ENCODE measurements at places on chromosomes 5 and 9.

GRCh38 chr5:167800427-167800826 is 491.0 kb upstream of the WWC1 start:
- DNase-seq = no peak

DNA sequence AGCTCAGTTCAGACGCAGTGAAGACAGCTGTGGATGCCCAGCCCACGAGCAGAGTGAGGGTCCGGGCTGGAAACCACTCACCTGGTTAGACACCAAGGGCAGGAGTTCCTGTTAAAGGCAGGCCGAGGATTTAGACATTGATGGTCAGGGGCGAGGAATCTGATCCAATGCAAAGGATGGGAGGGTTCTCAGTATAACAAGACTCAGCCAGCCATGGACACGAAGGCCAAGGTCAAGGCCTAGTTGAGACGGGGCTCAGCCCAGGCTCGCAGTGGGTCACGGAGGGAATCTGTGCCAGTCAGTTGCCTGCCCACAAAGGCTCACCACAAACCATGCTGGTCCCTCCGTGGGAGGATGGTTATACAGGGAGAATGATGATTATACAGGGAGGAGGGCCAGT is 63.3 kb upstream of the FCN1 start:
- DNase-seq = no peak

- DNase-seq = no peak
These were observed 17.7 kb upstream of the CARTPT start for GRCh38 chr5:71701407-71701806.

DNA sequence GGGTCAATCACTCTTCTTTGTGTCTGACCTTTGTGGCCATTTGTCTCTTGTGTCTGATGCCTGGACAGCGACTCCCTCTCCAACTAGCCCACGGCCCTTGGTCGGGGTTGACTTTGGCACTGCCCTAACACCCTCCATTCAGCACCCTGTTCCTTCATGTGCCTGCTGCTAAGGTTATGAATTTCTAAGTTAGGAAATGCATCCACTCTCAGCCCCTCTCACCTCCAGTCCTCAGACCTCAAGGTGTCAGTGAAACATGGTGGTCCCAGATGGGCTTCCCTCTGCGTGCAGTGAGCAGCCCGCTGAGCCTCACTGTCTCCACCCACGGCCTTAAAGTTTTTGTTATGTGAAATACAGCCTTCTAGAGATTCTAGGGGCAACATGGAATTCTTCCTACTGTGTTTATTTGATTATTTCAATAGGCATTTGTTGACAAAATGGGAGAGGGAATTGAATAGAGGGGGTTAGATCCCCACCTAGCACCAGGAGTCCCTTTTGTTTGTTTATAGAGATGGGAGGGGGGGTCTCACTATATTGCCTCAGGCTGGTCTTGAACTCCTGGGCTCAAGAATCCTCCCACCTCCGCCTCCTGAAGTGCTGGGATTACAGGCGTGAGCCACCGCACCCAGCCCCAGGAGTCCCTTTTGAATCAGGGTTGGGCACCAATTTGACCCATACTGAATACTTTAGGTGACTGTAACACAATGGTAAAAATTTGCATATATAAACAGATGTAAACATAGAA is 1.6 kb upstream of the GLIPR2 start:
- DNase-seq = no peak

DNA sequence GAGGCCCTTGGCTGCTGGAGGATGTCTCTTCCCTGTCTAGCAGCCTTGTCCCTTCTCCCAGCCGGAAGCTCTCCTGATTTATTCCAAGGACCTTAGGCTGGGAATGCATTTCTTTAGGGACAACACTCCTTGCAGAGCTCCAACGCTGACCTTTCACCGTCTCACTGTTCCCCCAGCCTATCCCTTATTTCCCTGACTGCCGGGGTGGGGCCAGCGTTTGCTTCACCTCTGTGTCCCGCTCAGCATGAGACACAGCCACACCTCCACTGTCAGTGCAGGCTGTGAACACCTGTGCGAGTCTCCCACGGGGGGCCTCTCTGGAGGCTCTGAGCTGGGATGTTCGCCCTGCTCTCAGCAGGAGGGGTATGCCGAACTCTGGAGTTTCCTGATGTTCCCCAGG is 106.2 kb upstream of the FCN2 start:
- no peak for DNase-seq

- no peak for DNase-seq
These were observed 37.7 kb downstream of the TPPP start for GRCh38 chr5:655406-655805.

DNA sequence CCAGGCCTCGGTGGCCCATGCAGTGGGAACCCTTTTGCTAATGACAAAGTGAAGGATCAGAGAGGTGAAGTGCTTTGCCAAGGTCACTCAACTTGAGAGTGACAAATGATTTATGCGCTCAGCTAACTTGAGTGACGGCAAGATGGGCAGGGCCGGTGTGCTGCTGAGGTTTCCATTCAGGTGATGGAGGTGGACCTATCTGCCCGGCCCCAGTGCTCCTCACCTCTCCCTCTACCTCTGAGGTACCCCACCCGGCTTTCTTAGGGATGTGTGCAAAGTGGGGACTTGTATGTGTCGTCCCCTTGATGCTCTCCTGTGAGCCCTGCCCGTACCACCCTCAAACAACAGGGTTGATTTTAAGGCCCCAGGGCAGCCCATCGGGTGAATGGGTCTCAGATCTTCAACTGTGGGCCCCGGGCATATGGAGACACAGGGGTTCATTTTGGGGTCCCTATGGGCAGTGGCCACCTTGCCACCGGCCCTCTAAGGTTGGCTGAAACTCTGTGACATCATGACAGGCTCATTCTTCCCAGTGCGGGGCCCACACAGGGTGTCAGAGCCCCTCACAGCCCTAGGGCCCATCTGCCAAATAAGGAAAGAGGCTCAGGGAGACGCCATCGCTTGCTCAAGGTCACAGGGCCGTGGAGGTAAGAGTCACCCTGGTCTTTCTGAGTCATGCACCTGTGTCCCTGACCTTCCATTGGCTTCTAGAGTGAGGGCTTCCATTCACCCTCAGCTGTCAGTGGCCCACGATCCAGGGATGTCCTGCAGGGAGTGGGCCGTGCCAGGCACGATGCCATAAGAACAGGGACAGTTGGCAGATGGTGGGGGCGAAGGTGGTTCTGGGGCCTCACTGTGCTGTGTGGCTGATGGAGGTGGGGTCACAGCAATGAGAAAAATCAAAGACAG is 170.6 kb upstream of the MVB12B start:
- DNase-seq = no peak

GRCh38 chr9:115733318-115734110 is 420.1 kb upstream of the PAPPA start:
- no peak for DNase-seq

DNA sequence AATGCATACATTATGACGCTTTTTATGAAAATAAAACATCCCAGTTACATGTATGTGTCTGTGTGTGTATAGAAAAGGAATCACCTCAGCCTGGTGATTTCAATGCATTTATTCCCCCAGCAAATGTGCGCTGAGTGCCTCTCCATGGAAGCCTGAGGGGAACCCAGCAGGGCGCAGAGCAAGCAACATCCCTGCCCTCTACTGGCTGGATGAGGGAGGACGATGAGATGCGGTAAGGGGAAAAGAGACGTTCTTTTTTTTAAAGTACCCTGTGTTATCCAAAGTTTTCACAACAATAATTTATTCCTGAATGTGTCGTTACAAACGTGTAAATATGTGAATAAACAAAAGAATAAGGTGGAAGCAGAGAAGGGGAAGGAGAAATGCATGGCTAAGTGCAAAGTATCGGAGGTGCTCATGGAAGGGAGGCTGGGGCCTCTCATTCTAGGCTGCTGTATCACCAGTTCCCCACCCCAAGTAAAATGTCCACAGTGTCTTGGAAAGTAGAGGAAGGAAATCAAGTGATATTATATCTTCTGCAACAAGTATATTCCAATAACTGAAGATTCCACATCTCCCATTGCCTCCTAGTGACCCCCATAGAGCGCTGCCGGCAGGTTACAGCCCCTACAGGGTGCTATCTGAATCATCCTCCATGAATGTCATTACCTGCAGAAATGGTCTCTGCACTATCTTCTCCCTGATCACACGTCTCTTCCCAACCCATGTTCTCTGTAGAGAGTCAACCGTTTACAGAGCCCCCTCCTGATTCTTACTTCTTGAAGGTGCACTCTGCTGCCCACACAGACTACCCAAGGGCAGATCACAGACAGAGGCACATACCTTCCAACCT is 13.0 kb upstream of the ABLIM3 start:
- no peak for DNase-seq
